ENCODE measurements at places on chromosomes 7 and 10.
A peak's percentile ranks its signal among the peaks of the same experiment; 100 is the strongest.

DNA sequence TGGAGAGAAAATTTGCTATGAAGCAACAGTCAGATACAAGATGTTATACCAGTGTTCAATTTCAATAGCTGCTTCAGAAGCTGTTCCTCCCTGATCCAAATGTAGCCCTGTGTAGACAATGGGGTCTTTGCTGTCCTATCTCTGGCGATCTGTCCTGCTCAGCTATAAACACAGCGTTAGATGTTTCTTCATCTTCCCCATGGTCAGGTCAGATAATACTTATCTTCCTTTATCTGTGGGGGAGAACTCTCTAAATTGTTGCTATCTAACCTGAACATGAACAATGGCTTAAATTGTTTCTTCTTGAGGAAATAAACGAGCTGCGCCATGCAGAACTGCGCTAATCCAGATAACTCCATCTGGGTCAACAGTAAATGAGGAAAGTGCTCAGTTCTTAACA lies 15.6 kb upstream of the KIAA1217 start:
- no peak for DNase-seq

GRCh38 chr10:69901628-69902505 lies 100.2 kb downstream of the COL13A1 start:
- DNase-seq: no peak

DNA sequence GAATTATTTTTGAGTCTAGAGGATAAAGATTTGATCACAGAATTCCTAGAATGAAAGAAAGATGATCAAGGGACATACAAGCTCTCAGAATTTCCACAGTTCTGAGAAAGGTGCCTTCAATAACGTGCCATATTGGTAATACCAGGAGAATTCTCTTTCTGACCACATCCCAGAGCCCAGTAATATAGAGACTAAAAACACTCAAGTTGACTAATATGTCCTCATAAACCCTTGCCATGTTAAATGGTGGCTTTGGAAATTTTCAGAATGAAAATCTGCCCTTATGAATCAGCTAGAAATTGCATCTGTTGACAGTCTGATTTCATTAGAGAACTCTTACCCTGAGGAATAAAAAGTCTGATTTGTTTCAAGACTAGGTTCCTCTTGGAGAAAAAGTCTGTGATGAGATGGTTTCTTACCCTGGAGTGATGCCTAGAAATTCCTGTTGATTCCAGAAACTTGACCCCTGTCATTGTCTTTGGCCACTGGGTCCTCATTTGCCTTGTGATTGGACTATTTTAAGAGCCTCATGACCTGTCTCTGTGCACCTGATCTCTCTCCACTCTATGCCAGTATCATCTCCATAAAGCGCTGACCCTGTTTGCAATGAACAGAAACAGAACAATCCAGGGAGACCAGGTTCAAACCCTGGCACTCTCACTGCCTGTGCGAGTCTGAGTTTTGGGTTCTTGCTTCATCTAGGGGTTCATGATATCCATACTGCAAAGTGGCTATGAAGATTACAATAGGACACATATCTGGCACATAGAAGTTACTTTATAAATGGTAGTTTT lies 3.3 kb downstream of the IL2RA start:
- no peak for DNase-seq

GRCh38 chr10:71080381-71081228 lies 131.8 kb upstream of the UNC5B start:
- DNase-seq: no peak

GRCh38 chr7:21469894-21470293 lies 42.0 kb downstream of the SP4 start:
- DNase-seq: no peak

DNA sequence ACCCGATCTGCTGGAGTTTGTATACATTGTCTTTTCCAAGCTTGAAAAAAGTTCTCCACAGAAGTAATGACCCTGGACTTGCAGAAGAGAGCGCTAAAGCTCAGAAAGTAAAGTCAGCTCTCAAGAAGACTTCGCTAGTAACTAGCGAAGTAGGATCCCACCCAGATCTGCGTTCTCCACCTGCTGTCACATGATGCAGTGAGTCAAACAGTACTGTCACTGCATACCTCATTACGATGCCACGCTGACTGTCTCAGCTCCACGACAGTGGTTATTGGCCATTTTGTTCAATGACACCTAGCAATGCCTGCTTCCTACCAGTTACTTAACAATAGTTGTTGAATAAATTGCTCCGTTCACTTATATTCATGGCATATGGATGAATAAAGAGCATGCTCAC lies 29.7 kb upstream of the SEC61G start:
- peak; percentile 51 for DNase-seq

DNA sequence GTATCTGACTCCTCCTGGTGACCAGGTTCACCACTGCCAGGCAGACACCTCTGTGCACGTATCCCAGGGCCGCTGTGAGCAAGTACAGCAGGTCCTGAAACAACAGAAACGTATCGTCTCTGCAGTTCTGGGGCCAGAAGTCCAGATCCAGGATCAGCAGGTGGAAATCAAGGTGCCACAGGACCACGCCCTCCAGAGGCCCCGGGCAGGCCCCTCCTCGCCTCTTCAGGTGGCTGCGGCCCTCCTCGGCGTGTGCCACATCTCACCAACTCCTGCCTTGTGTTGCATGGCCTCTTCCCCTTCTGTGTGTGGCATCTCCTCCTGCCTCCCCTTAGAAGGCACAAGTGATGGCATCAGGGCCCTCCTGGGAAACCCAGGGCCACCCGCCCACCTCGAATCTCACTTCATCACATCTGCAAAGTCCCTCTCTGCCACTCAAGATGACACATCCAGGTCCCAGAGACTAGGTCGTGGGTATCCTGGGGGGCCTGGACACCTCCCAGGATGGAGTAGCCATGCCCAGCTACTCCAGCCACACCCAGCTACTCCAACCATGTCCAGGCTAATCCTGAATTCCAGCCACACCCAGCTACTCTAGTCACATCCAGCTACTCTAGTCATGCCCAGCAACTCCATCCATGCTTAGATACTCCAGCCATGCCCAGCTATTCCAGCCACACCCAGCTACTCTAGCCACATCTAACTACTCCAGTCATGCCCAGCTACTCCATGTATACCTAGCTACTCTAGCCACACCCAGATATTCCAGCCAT lies 52.6 kb upstream of the DNAAF5 start:
- DNase-seq: no peak

DNA sequence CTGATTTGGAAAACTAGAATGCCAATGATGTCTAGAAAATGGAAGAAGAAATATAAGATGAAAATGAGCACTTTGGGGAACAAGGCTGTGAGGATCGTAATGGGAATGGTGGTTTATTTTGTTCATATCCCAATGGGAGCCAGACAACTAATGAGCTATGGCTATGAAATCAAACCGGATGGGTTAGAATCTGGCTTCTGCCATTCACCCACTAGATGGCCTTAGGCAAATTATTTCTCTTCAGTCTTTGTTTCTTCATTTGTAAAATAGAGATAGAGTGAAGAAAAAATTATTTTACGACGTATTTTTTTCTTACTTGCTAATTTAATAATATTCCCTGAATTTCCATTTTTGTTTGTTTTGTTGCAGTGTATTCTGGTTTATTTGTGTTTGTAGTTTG lies 572.1 kb upstream of the IGFBP3 start:
- DNase-seq: no peak

- DNase-seq: no peak
Observed at GRCh38 chr10:48239618-48240017, 34.9 kb downstream of the FRMPD2 start.

DNA sequence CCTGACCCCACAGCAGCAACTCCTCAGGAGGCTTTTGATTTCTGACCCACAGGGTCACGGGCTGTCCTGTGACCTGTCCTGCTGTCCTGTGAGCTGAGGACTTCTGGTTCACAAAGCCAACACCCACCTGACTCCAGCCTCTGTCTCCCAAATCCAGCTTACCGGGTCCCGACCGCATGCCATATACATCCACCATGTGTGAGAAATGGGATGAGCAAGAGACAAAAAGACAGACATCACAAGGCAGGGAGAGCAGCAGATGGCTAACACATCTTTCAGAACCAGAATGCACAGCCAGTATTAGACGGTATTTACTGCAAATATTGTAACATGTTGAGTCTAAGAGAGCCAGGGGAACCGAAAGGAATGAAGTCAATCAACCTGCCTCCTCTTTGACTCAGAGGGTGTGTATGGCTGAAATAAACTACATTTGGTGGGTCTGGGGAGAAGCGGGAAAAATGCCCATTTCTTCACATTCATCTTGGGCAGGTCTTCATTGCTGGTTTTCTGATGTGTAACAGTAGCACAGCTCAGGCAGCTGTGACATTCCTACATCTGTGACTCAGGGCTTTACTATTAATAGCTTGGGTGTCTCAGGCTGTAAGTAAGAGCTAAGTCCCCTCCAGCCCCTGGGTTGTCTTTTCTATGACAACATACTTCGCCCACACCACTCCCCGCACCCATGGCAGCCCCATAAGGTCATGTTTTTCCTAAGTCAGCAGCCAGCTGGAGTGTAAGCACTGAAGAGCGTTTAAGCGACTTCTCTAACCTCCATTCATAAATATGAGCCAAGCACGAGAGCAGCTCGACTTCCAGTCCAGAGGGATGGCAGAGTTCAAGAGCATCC lies 25.0 kb downstream of the ABLIM1 start:
- no peak for DNase-seq

- DNase-seq: peak; percentile 41
Observed at GRCh38 chr10:21534604-21535493, 817 bp downstream of the MLLT10 start.

- DNase-seq: no peak
Observed at GRCh38 chr7:99099499-99100077, 44.3 kb downstream of the SMURF1 start.

- DNase-seq: no peak
Observed at GRCh38 chr7:4828720-4829383, 33.0 kb downstream of the PAPOLB start.

GRCh38 chr10:73506491-73506890 lies 10.7 kb upstream of the PPP3CB start:
- DNase-seq: no peak

DNA sequence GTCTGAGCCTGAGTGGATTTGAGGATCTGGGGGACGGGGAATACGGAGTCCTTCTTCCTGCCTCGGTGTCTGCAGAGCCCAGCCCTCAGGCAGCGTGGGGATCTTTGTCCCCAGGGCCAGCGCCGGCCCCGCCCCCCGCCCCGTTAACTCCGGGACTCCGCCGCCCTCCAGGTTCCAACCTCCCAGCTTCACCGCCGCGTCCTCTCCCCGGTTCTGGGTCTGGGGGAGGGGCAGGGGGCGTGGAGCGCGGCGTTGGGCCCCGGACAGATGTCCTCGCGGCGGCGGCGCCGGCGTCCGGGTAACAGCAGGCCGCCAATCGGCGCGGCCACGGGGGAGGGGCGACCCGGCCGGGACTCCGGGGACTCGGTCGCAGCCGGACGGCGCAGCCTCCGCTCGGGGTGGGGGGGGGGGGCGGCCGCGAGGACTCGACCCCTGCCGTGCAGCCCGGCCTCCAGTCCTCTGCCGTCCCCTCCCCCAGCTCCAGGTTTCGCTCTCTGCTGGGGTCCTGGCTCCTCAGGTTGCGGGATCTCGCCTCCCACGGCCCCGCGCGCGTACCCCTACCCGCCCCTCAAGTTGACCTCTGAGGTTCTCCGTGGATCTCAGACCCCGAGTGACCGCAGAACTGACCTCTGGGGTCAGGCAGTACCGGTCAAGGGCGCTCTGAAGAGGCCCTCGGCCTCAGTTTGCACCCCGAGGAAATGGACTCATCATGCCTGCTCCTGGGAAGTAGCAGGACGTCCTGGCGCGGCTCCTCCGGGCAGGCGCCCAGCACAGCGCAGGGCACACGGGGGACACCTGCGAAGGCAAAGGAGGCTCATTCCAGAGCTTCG lies 2.3 kb upstream of the ELFN1 start:
- no peak for DNase-seq

GRCh38 chr10:34808801-34809745 lies 6.0 kb downstream of the PARD3 start:
- peak; percentile 31 for DNase-seq

DNA sequence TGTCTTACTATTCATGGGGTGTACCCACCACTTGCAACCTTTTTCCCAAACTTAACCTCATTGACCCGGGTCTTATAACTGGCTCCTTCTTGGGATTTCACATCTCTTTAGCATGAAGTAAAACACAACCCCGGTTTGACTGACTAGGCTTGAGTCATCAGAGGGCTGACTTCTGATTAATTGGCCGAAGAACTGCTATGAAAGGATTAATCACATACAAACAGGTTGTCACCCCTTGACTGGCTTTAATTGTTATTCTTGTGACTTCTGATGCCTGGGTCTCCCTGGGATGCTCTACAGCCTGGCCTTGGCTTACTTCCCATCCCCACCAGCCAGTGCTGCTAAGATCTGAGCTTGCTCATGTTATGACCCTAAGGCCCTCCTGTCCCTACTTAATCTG lies 8.8 kb upstream of the CRPPA start:
- DNase-seq: no peak

GRCh38 chr7:88669913-88670312 lies 89.6 kb upstream of the ZNF804B start:
- no peak for DNase-seq

GRCh38 chr10:79089632-79090031 lies 20.9 kb downstream of the ZMIZ1 start:
- DNase-seq: no peak

GRCh38 chr10:6052247-6053221 lies 9.6 kb downstream of the IL2RA start:
- DNase-seq: no peak

DNA sequence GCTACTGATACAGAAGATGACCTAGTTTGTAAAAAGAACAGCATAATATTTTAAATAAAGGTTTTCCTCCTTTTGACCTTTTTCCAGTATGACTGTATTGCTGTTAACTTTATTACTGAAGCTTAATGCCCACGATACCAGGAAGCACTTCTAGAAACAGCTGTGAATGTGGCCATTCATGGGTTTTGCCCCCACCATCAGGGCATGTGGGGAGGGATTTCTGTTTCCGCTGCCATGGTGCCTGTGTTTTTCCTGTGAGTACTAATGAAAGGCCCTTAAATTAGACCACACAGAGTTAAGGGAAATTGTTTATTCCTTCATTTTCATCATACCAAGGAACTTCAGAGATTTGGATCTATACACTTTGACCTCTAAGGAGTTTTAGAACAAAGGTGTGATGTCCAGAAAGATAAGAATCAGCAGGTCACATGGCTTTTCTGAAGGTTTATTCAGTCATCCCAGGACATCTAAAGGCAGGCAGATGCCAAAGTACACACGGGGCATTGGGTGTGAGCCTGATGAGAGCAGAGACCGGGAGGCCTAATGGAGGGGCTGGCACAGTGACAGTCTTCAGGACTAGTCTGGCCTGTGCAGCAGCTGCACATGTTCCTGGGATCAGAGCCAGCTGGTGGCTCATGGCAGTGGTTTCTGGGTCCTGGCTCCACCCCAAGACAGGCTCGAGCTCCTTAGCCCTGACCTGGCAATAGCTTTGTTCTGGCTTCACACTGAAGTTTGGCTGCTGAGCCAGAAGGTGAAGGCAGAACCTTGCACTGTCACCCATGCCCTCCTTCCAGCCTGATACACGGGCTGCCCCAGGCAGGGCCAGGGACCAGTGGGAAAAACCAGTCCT lies 190.9 kb downstream of the REEP3 start:
- peak; percentile 77 for DNase-seq

- peak; percentile 3 for DNase-seq
Observed at GRCh38 chr7:38629651-38630510, 1.3 kb downstream of the AMPH start.

DNA sequence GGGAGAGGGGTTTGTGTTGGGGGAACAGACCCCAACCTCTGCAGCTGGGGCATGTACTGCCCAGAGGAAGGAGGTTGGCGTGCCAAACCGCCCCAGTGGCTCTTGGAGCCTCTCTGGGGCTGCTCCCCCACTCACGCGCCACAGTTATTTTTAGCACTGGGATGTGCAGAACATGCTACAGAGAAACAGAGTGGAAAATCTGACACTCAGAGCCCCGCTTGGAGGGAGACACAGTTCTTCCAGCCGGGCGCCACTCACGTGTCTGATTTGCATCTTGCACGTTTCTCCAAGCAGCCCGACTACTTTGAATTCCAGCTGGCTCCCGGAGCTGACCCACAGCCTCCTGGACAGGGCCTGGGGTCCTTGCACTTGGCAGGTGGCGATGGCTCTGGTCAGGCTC lies 182.0 kb downstream of the RPS24 start:
- peak; percentile 80 for DNase-seq

All from right lung (tissue), 10 donors.